Natural killer cell (primary cell): ENCODE measurements at places on chromosomes 16 and 17. TPM values are rescaled to one million over a fixed set of nuclear protein-coding genes. Genes with fewer than 3 reads are reported as not detected.

DNA sequence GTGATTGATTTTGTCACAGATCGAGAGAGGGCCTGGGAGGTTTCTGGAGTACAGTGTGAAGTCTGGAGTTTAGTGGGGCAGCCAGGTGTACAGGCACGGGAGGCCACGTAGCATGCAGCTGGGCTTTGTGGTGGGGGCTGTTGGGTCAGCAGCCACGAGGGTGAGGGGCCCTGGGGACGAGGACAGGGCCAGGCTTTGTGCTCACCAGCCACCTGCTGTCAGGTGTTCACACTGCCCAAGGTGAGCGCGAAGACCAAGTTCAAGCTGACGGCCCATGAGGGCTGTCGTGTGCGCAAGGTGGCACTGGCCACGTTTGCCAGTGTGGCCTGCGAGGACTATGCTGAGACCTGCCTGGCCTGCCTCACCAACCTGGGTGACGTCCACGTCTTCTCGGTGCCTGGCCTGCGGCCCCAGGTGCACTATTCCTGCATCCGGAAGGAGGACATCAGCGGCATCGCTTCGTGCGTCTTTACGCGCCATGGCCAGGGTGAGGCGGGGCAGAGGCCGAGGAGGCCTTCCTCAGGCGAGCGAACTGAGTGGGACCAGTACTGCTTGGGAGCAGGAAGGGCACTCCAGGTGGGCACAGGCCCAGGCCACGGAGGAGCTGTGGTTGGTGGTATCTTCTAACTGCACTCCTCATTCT, 15.9 kb downstream of the LLGL1 start:
- H3K4me1 ChIP-seq: no peaks in the 10 kb centered on the region
- no peak for DNase-seq
- H3K4me3 ChIP-seq: no peak overlapping the region
- H3K36me3 ChIP-seq: peaks cover 38% of the 10 kb centered on the region
- no peaks in the 10 kb centered on the region for H3K27me3 ChIP-seq

DNA sequence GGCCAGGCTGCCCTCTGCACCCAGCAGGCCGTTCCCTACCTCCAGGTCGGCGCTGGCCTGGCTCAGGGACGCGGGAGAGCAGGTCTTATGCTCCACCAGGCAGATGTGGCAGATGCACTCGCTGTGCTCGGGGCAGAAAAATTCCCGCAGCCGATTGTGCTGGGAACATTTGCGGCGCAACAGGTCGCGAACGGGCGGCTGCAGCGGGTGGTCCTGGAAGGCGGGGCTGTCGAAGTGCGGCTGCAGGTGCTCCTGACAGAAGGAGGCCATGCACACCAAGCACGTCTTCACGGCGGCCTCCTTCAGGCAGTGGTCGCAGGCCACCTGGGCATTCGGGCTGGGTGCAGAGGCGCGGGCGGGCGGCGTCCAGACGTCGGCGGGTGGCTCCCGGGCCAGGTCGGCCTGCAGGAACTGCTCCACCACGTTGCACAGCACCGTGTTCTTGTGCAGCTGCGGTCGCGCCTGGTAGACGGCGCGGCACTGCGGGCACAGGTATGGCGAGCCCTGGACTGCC, 439 bp downstream of the TRIM25 start:
- H3K27me3 ChIP-seq: no peaks in the 10 kb centered on the region
- peak overlapping the region; percentile 95 for H3K4me3 ChIP-seq
- no peaks in the 10 kb centered on the region for H3K36me3 ChIP-seq

GRCh38 chr16:75271441-75272096, 20.1 kb upstream of the BCAR1 start:
- H3K4me3 ChIP-seq: no peak overlapping the region
- H3K27me3 ChIP-seq: peaks cover 30% of the 10 kb centered on the region
- peaks cover 4% of the 10 kb centered on the region for H3K4me1 ChIP-seq

GRCh38 chr17:78502611-78503148, 74.5 kb downstream of the DNAH17 start:
- H3K4me1 ChIP-seq: no peaks in the 10 kb centered on the region
- no peak overlapping the region for H3K4me3 ChIP-seq
- no peak for DNase-seq
- H3K27me3 ChIP-seq: no peaks in the 10 kb centered on the region
- no peak overlapping the region for H3K27ac ChIP-seq

- H3K27me3 ChIP-seq: peaks cover 5% of the 10 kb centered on the region
- no peak for DNase-seq
- peaks cover 20% of the 10 kb centered on the region for H3K4me1 ChIP-seq
These were observed 1.5 kb upstream of the CMTM4 start for GRCh38 chr16:66698046-66698445.

KRTAP3-2 gene
- not detected for total RNA-seq

DNA sequence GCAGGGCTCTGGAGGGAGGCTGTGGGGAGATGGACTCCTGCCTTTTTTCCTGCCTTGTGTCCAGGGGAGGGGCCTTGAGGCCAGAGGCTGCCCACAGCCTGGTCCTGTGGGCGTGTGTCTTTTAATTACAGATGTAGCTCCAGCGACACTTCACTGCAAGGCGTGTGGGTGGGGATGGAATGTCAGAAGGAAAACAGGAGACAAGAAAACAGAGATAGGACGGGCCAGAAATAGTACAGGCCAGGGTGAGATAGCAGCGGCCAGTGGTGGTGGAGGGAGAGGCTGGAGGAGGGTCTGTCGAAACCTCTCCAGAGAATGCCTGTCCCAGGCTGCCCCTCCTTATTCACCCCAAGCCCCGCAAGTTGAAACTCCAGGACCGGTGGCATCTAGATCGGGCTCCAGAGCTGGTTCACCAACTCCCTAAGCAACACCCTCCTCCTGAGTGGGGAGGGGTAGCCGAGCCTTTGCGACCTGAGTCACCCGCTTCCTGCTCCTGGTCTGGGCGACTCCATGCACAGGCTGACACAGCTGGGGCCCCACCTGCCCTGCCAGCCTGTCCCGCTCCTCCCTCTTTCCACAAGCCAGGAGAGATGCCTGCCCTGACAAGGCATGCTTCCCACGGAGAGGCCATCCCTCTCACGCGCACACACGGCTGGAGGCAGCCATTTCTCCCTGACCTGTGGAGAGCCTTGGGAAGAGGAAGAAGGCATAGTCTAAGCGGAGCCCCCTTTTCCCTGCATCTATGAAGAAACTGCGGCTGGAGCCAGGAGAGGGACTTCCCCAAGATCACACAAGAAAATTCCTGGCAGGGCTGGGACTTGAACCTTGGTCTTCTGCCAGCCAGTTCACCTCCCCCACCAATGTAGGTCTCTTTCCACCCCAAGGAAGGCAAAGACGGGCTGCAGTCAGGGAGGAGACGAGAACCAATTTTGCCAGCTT, 6.6 kb upstream of the JUP start:
- no peak for DNase-seq
- H3K36me3 ChIP-seq: no peaks in the 10 kb centered on the region
- no peaks in the 10 kb centered on the region for H3K4me1 ChIP-seq

- H3K4me1 ChIP-seq: no peaks in the 10 kb centered on the region
- DNase-seq: no peak
- peaks cover 2% of the 10 kb centered on the region for H3K27me3 ChIP-seq
- no peak overlapping the region for H3K4me3 ChIP-seq
- H3K36me3 ChIP-seq: no peaks in the 10 kb centered on the region
These were observed 73.2 kb upstream of the RPL38 start for GRCh38 chr17:74130276-74130675.

CDH3 gene
- 0.79 TPM for total RNA-seq

DNA sequence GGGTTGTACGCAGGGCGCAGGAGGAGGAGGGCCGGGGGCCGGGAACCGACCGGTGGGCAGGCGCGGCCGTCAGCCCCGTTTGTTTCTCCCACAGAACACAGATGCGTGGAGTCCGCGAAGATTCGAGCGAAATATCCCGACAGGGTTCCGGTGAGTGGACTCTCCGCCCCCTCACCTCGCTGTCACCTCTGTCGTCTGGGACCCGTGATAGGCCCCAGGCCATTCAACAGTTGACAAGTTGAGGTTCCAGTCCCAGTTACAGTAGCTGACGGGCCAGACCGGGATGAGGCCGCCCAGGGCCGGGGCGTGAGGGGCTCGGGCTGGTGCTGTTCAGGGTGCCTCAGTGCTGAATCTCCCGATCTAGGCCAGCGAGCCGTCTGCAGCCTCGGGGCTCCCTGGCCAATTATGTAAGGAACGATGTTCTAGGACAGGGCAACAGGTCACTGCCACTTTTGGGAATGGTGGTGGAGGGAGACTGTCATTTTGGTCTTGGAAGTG, 628 bp downstream of the GABARAPL2 start:
- H3K27me3 ChIP-seq: peaks cover 2% of the 10 kb centered on the region
- peaks cover 34% of the 10 kb centered on the region for H3K4me1 ChIP-seq
- peak overlapping the region; percentile 59 for H3K4me3 ChIP-seq
- no peak for DNase-seq
- peaks cover 31% of the 10 kb centered on the region for H3K36me3 ChIP-seq
- peak overlapping the region; percentile 44 for H3K27ac ChIP-seq

DNA sequence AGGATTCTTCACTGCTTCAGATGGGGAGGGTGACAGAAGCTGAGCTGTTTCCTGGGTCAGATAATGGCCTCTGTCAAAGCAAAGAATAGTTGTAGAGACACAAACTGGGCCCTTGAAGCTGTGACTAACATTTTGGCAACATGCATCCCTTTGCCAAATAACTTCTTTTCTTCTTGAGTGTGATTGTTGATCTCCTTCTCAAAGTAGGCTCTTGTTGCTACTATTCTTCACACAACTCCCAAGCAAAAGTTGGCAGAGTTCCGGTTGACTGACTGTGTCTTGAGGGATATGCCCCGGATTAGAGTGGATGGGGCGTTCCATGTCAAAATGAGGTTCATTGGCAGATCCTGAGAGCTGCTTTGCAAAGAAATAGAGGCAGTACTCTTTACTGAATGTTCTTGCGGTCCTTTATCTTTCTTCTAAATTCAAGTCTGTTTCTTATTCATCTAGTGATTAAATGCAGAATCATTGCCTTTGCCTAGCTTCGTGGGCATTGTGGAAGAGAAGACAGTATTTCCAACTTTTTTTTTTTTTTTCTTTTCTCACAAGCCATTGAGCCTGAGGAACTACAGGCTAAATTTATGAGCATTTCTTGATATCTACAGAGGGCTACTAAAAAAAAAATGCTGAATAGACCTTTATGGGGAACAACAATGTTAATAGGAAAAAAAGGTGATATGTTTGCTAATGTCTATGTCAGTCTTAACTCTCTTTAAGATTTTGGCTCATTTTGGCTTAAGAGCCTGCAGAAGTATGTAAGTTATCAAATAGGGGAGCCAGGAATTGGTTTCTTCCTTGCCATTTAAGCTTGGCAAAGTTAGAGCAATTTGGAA, 5.8 kb downstream of the WIPF2 start:
- no peaks in the 10 kb centered on the region for H3K27me3 ChIP-seq
- peaks cover 2% of the 10 kb centered on the region for H3K36me3 ChIP-seq
- no peak overlapping the region for H3K27ac ChIP-seq
- H3K4me3 ChIP-seq: no peak overlapping the region
- DNase-seq: no peak
